T-helper 1 cell (primary cell): ENCODE measurements at places on chromosomes 3 and 15.

DNA sequence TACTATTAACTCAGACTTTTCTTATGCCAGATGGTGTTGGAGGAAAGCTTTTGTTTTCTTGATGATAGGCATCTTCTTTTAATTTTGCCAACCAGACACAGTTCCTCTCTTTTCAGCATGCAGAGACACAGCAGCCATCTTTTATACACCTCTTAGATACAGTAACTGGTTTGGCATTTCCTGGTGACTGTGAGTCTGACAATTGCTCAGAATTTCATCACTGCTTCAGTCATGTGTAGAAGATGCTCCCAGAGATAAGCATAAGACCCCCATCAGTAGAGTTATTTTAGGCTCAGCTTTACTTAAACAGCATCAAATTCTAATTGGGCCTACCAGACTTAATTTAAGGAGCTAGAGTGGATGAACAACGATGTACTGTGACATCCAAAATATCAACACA lies 779.0 kb downstream of the SQOR start:
- DNase-seq = no peak

DNA sequence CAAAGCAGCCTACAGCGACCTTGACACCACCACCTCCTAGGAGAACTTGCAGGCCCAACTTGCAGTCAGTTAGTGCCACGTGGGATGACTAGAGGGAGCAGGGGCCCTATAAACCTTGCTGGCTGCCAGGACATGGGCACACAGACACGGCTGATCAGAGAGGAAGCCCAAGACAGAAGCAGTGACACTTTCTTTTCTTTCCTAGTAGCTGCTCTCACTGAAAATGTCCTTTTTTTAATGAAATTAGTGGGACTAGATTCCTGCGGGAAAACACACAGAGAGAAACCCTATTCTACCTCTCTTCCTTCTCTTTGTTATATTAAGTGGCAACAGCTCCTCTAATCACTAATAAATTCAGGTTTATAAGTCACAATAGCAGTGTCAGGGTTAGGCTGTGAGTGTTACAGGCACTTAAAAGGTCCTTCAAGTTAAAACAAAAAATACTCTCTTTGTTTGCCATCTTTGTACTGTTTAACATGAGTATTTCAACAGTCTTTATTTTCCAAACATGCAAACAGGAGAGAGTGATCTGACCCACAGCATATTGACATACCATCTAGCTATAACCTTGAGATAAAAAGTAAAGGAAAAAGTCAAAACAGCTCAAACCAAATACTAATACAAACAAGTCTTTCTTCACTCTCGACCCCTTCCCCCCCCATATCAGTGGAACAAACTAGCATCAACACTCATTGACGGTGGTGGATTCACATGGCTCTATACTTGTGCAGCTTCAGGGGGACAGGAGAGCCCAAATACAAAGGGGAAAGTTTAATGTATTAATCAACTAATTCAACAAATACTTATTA lies 2.1 kb upstream of the TMEM212 start:
- no peak for DNase-seq

DNA sequence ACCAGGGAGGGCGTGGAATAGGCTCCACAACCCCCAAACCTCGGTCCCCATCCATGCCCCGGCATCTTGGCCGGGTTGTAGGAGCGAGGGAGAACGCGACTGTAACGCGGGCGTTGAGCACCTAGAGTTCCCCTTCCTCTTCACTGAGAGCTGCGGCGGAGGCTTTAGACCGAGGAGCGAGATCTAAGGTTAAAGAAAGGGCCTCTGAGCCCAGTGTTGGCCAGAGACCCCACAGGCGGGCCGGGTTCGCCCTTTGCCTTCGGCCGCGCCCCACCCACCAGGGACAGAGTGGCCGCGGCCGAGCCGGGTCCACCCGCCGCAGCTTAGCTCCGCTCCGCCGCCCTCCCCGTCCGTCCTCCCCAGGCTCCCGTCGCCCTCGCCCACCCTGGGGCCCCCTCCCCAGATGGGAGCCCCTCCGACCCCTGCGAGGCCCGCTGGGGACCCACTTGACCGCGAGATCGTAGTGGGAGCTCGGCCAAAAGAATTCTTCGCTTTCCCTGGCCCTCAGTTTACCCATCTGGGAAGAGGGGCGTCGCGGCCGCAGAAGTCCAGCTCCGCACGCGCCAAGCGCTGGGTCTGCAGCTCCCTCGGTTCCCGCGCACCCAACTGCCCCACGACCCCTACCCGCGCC lies 425 bp downstream of the ANPEP start:
- no peak for DNase-seq

- no peak for DNase-seq
These were observed 45.9 kb downstream of the ADAM10 start for GRCh38 chr15:58703610-58704009.

- no peak for DNase-seq
These were observed 12.2 kb downstream of the SEMA7A start for GRCh38 chr15:74421302-74422245.

DNA sequence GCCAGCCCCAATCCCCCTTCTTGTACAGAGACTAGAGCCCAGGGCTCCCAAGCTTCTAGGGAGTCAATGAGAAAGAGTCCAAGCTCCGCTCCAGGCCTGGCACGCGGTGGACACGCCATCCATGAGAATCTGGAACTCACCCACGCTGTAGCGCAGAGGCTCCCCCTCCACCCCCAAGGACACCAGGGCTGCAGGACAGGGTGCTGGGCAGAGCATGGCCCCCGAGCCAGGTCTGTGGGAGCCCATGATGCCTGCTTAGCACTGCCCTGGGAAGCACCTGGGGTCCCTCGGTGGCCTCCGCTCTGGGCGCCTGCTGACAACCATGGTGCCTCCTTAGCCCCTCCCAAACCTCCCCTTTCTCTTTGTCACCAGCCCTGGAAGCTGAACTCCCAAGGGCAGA lies 28.5 kb downstream of the ACSBG1 start:
- no peak for DNase-seq

- DNase-seq = no peak
These were observed 77.2 kb upstream of the TSC22D2 start for GRCh38 chr3:150330872-150331271.
